Fibroblast of the conjunctiva (primary cell): ENCODE measurements at places on chromosomes 4 and X.

DNA sequence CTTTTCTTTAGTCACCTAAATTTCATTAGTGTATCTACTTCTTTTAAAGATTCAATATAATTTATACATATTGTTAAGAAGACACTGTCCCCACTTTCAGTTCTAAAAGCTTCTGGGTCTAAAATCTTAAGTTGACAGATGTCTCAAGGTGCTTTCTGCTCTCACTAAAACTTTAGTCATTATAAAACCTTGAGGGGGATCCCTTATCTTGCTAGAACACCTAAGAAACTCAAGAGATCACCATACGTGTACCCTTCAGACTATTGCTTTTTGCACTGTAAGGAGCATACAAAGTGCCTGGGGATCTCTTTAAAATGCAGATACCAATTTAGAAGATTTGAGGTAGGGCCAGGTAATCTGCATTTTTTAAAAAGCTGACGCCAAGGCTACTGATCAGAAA is 30.1 kb downstream of the CYBB start:
- no peak for DNase-seq

DNA sequence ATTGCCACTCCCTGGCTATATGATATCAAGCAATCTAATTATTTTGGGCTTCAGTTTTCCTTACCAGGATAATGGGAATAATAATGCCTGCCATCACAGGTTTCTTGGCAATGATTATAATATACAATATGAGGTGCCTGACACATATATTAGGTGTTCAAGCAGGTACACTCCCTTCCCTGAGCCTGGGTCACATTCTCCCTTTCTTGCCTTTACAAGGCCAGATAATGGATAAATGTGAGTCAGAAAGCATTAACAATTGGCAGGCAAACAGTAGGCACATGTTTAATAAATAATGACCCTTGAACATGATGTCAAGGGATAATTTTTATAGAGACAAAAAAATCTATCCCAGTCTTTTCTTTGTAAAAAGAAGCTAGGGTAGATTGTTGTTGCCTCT is 17.2 kb downstream of the NDP start:
- no peak for DNase-seq

DNA sequence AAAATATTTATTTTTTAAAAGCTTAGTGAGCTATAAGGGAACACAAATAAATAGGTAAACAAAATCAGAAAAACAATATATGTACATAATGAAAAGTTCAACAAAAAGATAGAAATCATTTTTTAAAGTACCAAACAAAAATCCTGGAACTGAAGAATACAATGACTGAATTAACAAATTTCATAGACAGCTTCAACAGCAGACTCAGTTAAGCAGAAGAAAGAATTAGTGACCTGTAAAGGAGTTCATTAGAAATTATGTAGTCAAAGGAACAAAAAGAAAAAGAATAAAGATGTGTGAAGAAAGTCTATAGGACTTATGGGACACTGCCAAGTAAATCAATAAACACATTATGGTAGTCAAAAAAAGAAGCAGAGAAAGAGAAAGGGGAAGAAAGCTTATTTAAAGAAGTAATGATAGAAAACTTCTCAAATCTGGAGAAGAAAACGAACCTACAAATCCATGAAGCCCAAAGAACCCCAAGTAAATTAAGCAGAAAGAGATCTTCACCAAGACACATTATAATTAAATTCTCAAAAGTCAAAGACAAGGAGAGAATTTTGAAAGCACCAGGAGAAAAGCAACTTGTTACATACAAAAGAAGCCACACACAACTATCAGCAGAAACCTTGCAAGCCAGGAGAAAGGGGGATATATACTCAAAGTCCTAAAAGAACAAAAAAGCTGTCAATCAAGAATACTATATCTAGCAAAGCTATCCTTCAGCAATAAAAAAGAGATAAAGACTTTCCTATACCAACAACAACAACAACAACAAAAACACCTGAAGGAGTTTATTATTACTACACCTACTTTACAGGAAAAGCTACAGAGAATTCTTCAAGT is 338.9 kb downstream of the PTTG2 start:
- DNase-seq: no peak

DNA sequence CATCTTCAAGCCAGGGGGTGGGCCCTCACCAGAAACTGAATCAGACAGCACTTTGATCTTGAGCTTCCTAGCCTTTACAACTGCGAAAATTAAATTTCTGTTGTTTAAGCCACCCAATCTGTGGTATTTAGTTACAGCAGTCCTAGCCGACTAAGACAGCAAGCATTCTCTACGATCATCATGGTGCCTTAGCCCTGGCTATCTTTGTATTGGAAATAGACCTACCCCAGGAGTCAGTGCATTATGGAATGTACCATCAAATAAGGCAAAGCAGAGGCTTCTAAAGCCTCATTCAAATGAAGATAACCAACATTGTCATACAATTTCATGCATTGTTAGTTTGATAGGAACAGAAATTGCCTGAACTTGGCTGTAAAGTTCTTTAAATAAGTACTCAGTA is 75.0 kb downstream of the PARM1 start:
- DNase-seq: no peak

DNA sequence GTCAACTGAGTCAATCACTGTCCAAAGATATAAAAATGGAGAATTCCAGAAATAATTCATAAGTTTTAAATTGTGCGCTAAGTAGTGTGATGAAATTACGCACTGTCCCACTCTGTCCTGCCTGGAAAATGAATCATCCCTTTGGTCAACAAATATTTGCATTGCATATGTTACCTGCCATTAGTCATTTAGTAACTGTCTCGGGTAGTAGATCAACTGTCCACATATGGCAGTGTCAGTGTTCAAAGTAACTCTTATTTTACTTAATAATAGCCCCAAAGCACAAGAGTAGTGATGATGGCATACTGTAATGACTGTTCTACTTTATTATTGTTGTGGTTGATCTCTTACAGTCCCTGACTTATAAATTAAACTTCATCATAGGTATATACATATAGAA is 3.4 kb downstream of the YTHDC1 start:
- DNase-seq: no peak

DNA sequence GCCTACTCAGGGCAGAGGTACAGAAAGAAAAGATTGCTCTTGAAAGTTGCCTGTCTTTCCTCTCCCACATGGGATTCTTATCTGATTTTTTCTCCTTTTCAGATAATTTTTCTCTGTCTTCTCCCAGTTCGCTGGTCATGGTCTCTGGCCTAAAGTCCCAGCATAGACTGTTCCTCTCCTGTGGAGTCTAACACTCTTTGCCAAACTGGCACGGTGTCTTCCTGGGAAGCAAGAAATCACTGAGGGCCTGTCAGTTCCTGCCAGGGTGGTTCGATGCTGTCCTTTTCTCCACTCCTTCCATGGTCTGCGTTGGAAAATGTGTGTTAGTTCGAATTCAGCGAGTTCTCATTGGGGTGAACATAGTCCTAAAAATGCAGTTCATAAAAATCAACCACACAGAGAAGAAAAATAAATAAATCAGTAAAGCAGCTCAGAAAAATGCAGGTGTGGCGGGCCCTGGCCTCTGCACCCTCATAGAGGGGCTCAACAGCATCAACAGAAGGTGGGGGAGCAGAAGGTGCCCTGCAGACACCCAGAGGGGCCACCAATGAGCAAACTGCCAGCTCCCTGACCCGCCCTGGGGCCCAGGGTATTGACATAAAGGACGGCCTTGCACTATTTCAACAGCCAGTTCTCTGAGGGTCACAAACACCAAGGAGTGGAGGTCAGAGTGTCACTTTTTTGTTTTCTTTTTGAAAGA is 2.1 kb downstream of the RGN start:
- DNase-seq: no peak

DNA sequence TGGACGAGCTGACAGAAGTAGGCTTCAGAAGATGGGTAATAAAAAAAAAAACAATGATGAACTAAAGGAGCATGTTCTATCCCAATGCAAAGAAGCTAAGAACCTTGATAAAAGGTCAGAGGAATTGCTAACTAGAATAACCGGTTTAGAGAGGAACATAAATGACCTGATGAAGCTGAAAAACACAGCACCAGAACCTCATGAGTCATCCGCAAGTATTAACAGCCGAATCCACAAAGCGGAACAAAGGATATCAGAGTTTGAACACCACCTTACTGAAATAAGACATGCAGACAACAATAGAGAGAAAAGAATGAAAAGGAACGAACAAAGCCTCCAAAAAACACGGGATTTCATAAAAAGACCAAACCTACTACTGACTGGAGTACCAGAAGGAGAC is 10.5 kb downstream of the NELFA start:
- DNase-seq: no peak

DNA sequence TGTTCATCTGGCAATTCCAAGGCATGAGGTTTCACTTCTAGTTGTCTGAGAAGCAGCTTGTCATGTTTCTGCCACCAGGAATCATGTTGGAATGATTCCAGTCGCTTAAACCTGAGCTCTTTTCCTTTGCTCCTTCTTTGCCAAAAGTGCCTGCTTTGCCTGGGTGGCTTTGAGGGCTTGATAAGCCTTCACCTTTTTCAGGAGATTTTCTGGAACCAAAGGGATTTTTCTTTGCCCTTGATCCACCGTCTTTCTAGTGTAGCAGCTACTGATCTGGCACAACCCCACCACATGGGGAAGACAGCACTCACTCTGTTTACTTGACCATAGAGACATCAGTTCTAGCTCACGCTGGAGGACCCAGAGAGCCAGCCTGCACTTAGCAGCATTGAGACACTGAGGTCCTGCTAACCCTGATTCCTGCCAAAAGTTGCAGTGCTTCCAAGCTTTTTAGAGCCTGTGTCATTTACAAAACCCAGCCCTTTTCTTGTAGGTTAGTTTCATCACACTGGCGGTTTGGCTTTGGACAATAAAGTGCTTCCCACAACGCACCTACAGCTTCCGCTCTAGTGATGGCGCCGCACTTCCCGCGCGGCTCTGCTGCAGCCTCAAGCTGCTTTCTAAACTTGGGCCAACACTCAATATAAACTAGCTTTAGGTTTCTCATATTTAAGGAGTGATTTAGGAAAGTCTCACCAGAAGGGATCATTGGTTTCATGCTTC is 7.3 kb upstream of the CCNI start:
- no peak for DNase-seq

- no peak for DNase-seq
These were observed 44.0 kb downstream of the OSTC start for GRCh38 chr4:108694423-108694822.

DNA sequence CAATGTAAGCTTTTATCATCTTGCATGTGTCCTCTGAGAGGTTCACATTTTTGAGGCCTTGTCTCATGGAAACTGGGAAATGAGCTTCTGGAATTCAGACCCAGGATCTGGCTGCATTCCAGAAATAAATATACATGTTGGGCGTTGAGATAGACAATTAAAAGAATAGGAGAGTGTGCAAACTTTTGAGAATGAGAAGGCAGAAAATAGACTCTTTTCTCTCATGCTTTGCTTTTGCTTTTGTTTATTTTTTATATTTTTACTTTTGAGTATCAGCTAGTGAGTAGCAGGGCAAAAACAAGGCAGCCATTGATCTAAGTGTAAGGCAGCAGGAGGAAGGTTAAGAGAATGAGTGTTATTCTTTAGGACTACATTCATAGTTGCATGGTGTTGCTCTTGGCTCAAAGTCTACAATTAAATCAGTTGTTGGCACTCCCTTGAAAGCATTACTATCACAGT is 12.4 kb downstream of the SHROOM3 start:
- no peak for DNase-seq

- DNase-seq: no peak
These were observed 2.8 kb downstream of the TMEM185A start for GRCh38 chrX:149628768-149629167.

- DNase-seq: no peak
These were observed 67.7 kb upstream of the EFNB1 start for GRCh38 chrX:68761086-68761485.

DNA sequence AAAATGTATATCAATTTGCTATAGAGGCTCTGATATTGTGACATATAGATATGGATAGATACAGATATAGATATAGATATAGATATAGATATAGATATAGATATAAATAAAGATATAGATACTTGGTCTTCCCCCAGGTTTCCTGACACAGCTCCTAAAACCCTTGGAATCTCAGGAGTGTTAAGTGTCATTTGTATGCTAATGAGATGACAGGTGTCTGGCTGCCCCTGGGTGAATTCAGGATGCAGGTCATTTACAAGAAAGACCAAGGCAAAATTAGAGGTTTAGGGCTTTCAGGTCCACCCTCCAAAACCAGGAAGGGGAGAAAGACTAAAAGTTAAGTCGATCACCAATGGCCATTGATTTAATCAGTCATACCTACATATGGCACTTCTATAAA is 1034.8 kb downstream of the PDHA2 start:
- no peak for DNase-seq

DNA sequence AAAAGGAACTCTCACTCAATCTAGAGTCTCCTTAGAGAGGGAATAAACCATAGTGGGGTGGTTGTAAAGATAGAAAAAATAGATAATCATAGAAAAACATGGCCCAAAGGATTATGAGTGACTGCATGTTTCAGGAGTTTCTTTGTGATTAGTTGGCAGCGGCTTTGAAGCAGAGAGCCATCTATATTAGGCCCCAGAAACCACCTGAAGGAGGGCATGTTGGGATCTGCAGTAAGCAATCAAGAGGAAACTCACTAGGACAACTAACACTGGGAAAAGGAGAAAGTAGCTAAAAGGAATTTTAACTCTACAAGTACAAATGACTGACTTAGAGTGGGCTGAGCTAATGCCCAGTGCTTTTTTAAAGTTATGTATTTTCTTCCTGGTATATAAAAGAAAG is 269.2 kb upstream of the NRK start:
- DNase-seq: no peak

DNA sequence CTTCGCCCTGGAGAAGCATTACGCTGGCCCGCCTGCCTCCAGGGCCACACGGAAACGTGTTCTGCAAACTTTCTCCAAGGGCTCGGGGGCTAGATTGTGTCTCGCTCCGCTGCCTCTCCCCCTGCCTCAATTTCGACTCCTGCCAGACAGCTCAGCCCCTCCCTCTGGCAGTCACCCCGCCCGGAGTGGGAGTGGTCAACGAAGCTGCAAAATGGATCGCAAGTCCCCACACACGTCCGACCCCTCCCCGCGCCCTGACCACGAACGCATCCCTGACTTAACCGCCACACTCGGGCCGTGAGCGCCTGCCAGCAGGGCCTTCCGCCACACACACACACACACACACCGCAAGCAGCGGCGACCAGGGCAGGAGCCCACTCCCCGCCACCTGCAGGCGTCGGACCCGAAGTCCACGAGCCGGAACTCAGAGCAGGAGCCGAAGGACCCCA is 47.0 kb upstream of the NKAP start:
- no peak for DNase-seq

GRCh38 chr4:183888564-183888963 is 16.5 kb upstream of the STOX2 start:
- DNase-seq: no peak
